ENCODE measurements at places on chromosomes 5 and 9. TPM values are rescaled to one million over a fixed set of nuclear protein-coding genes. Genes with fewer than 3 reads are reported as not detected.

The SPATA31E1 gene
- not detected for total RNA-seq

DNA sequence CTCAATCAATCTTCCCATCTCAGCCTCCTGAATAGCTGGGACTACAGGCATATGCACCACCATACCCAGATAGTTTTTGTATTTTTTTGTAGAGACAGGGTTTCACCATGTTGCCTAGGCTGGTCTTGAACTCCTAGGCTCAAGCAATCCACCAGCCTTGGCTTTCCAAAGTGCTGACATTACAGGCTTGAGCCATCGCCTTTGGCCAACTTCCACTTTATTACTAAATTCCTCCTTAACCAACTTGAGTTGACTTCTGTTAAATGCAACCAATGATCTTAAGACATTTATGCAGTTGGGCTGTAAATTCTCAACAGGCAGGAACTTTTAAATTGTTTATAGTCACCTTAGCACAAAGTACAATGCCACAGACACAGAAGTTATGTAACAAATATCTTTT is 2.8 kb downstream of the LARS1 start:
- no peak for DNase-seq

DNA sequence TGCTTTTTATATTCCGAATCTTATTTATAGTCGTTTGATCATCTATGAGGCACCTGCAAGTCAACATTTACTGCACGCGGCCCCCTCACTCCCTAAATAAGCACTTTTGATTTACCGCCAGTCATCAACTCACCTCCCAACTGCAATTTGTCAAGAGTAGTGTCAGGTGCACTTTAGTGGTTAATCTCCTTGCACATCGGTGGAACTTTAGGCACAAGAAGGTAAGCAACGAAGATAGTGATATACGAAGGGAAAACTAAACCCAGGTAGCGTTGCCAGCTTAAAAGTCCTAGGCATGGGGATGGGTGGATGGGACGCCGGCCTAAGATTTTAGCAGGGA is 513 bp upstream of the RNF180 start:
- no peak for DNase-seq

The ARSI gene
- total RNA-seq: 0.96 TPM

DNA sequence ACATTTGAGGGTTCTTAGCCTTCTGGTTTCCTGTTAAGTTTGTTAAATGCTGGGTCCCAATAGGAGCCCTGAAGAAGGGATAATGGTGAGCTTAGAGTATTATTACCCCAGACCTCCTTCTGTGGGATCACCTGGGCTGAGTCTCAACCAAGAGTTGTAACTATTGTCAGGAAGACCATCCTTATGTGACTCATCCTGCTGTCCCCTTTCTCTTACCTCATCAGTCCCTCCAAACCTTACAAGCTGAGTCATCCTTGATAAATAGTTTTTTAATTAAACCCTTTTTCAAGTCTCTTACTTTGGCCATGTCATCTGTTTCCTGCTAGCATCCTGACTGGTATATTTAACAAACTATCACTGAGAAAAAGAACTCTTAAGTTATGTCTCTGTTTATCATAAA is 502.8 kb downstream of the LRRC70 start:
- DNase-seq: no peak

The SNX2 gene
- total RNA-seq: 75.5 TPM

GRCh38 chr5:42600441-42600840 is 156.2 kb upstream of the CCDC152 start:
- DNase-seq: no peak

GRCh38 chr5:154818471-154819116 is 31.8 kb downstream of the FAXDC2 start:
- DNase-seq: no peak

The CCL27 gene
- total RNA-seq: not detected

DNA sequence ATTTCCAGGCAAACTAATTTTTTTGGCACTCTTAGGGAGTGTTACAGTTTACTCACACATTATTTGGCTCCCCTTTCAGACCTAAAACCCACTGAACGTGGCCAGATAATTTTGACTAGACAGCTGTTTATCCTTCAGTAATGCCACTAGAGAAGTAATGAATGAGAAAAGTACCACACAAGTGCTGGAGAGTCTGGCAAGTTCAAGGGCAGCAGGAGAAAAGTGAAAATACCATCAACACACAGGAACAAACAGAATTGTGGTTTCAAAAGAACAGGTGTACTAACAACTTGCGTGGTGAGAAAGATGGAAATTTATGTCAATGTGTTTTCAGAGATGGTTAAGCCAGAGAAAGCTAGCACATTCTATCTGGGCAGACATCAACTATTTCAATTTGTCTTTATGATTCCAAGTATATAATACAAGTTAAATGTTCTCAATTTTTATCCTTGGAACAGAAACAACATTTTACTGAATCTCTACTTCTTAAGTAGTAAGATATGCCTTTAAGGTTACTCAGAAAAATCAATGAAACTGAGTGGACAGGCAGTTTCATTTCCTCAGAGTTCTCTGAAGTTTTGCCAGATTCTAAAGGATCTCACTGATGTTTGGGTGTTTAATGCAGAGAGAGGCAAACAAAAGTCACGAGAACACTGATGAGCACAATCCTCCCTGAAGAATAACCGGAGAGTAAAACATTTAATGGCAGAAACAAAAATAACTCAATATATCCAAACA is 91.0 kb downstream of the ARSB start:
- no peak for DNase-seq

GRCh38 chr5:61386045-61386800 is 54.2 kb downstream of the ZSWIM6 start:
- DNase-seq: no peak

- no peak for DNase-seq
Measured at GRCh38 chr5:139079991-139080610, 118.1 kb downstream of the SIL1 start.

- no peak for DNase-seq
Measured at GRCh38 chr5:74717596-74717995, 32.6 kb downstream of the HEXB start.

- no peak for DNase-seq
Measured at GRCh38 chr5:149011084-149011483, 51.8 kb downstream of the SH3TC2 start.

- DNase-seq: no peak
Measured at GRCh38 chr9:81860581-81860980, 67.6 kb upstream of the SPATA31D4 start.

The FANCC gene
- total RNA-seq: 4.7 TPM

The GZMA gene
- 0.92 TPM for total RNA-seq

DNA sequence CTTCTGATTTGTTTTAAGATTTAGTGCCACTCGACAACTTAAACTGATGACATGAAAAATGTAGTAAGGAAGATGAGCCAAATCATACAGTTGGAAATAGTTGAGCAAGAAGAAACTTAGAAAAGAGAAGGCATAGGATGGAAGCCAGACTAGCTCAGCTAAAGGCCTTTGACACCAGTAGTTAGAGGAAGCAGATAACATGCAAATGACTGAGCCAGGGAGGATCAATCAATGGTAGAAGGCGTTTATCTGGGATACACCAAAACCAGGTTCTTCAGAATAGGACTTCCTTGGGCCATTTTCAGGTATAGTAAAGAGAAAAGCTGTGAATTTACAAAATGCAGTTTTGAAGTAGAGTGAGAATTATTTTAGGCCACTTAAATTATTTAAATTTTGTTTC is 3.2 kb downstream of the TDRD7 start:
- DNase-seq: no peak

- DNase-seq: peak; percentile 66
Measured at GRCh38 chr9:79583952-79584654, 12.3 kb downstream of the TLE4 start.

GRCh38 chr9:37943345-37944265 is 39.7 kb upstream of the SLC25A51 start:
- DNase-seq: peak; percentile 43

GRCh38 chr5:56106837-56107236 is 112.1 kb upstream of the IL6ST start:
- no peak for DNase-seq

DNA sequence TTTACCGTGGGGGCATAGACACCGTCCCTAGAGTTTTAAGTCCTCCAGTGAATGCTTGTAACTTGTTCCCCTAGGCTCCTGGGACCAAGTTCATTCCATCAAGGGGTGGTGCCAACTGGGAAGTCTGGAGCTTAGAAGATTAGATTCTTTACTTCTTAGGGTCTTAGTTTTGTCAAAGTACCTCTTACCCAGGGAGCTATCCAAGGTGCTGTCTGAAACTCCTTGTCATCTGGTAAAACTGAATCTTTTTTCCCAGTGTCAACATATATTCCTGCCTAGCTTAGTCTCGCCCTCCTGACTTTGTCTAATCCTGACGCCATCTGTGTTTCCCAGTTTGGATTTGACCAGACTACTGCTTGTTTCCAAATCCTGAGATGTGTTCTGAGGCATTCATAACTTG is 41.6 kb downstream of the MAMDC2 start:
- no peak for DNase-seq
